Cardiac septum (tissue), 1 donor: ENCODE measurements at places on chromosomes 1 and 21. TPM values are rescaled to one million over a fixed set of nuclear protein-coding genes. Genes with fewer than 3 reads are reported as not detected.

GRCh38 chr1:87392248-87393192 lies 63.8 kb downstream of the LMO4 start:
- no peak for DNase-seq

GRCh38 chr1:203028067-203028783 lies 1.9 kb downstream of the PPFIA4 start:
- DNase-seq, result no peak

- no peak for DNase-seq
These were observed 45.3 kb upstream of the CDC7 start for GRCh38 chr1:91455334-91455733.

GRCh38 chr1:5843521-5844096 lies 148.6 kb downstream of the NPHP4 start:
- no peak for DNase-seq

SLC19A2 gene
- 5.1 TPM for total RNA-seq
